Right lobe of liver (tissue), 6 donors: ENCODE measurements at places on chromosomes 16 and 17.

GRCh38 chr17:36730857-36731490 is 129.6 kb downstream of the MRM1 start:
- no peak overlapping the region for H3K27ac ChIP-seq
- H3K36me3 ChIP-seq, result no peaks in the 10 kb centered on the region

DNA sequence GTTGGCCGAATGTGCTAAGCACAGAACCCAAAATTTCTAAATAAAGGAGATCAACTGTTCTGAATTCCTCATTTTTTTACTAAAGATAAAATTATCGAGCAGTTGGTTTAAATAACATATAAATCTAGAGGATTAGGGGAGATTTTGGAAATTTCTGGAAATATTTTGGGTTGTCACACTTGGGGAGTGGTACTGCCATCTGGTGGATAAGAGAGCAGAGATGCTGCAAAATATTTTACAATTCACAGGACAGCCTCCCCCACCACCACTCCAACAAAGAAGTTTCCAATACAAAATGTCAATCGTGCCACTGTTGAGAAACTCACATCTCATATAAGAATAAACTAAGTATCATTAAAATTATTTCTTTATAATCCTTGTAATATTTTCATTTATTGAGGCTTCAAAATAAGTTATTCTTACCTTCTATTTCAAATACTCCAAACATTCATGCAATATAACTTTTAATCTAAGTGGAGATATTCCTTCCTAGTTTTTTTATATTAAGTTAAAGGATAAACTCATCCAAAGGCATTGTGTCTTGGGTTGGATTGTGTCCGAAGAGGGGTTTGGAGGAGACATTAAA is 17.0 kb upstream of the ABCA8 start:
- H3K27ac ChIP-seq, result peak overlapping the region; percentile 35
- no peaks in the 10 kb centered on the region for H3K4me1 ChIP-seq
- DNase-seq, result no peak
- H3K27me3 ChIP-seq, result no peaks in the 10 kb centered on the region

DNA sequence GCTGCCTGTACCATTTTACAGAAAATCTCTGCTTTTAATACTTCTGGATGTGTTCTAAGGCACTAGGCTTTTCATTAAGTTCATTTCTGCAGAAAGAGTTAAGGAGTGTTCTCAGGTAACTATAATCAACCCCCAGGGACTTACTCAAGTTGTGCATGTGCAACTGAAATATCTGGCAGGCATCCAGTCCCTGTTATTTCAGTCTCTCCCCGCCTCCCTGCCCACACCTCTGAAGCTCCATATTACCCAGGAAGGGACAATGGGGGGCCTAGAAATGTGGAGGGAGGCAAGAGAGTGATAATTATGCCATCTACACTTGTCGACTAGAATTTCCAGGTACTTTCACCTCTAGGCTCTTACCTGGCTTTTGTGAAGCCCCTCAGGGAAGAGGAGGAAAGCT is 432.2 kb downstream of the MAF start:
- no peak for DNase-seq
- no peak overlapping the region for H3K27ac ChIP-seq
- H3K4me3 ChIP-seq, result no peak overlapping the region
- H3K4me1 ChIP-seq, result no peaks in the 10 kb centered on the region
- H3K27me3 ChIP-seq, result no peaks in the 10 kb centered on the region

DNA sequence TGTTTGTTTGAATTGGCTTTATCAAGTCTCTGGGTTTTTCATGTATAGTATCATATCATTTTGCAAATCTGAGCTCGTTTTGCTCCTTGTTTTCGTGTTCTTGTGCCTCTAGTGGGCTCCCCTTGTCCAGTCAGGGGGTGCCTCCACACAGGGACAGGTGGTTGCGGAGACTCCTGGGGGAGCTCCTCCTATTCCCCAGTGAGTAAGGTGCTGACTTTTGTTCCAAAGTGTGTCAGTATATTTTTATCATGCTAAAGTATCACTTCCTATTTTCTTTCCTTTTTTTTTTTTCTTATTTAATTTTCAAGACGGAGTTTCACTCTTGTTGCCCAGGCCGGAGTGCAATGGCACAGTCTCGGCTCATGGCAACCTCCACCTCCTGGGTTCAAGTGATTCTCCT is 30.3 kb upstream of the IL17C start:
- no peak overlapping the region for H3K27ac ChIP-seq
- no peak overlapping the region for H3K4me3 ChIP-seq
- H3K36me3 ChIP-seq, result no peaks in the 10 kb centered on the region
- H3K27me3 ChIP-seq, result no peaks in the 10 kb centered on the region

DNA sequence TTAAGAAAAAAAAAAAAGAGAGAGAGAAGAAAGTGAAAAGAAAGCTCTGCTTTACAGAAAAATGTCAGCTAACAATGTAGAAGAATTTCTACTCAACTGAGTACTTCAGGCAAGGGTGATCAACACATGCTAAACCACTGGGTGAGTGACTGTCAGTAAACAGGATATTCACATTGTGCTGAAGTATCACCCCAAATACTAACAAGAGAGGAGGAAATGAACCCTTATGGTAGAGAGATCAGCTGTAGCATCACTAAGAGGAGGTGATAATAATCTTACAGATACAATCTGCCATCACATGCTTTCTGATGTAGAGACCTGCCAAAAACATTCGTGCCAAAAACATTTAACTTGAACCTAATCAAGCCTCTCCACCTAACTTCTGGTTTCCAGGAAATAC is 30.7 kb upstream of the ICAM2 start:
- H3K4me1 ChIP-seq, result no peaks in the 10 kb centered on the region
- DNase-seq, result no peak
- no peaks in the 10 kb centered on the region for H3K27me3 ChIP-seq
- no peak overlapping the region for H3K27ac ChIP-seq

DNA sequence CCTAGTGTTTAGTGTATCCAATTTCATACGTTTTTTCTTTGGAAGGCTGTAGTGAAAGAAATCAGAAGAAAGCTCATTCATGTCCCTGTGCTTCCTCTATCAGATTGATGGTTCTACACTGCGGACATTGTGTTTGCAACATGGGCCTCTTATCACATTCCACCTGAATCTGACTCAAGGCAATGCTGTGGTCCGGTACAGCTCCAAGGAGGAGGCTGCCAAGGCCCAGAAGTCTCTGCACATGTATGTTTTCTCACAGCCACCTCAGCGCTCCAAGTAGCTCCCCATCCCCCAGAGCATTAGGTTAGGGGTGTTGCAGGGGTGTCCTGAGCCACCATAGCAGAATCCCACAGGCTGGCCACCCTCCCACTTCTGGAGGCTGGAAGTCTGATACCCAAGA is 25.2 kb downstream of the TMC6 start:
- H3K27ac ChIP-seq, result no peak overlapping the region
- H3K4me3 ChIP-seq, result no peak overlapping the region
- no peaks in the 10 kb centered on the region for H3K4me1 ChIP-seq

DNA sequence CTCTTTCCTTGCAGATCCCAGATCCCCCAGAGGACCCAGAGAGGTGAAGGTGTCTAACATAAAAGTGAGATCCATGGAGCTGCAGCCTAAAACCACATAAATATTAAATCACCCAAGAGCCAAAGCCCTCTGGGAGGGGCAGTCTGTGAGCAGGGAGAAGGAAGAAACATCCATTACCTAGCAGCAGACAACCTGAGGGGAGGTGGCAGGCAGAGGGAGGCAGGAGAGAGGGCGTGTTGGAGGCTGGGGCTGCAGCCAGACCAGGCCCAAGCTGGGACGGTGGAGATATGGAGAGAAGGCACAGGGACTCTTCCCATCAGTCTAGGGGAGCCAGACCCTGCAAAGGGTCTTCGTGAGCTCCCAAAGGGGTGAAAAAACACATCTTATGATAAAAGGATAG is 101.1 kb downstream of the SHISA6 start:
- no peak overlapping the region for H3K4me3 ChIP-seq
- DNase-seq, result no peak
- no peaks in the 10 kb centered on the region for H3K27me3 ChIP-seq
- H3K36me3 ChIP-seq, result no peaks in the 10 kb centered on the region
- no peaks in the 10 kb centered on the region for H3K4me1 ChIP-seq
- H3K27ac ChIP-seq, result no peak overlapping the region

DNA sequence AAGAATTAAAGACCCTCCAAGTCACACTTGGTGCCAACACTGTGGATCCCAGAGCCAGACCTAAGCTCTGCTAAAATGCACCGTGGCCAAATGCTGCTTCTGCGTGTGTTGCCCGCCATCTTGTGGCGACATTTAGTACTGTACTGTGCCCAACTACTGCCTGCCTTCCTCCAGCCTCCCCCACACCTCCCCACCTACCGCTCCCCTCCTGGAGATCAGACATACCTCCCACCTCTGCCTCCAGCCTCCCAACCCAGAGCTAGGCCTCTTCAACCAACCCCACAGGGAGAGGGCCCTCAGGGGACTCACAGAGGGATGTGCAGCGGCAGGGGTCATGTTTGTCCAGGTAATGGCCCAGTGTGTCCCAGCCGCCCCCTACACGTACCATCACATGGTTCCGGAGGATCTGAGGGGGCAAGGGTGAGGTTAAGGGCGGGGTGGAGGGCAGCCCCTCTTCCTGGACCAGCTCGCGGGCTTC is 5.5 kb downstream of the GAS2L2 start:
- H3K36me3 ChIP-seq, result no peaks in the 10 kb centered on the region
- peaks cover 4% of the 10 kb centered on the region for H3K4me1 ChIP-seq
- no peaks in the 10 kb centered on the region for H3K27me3 ChIP-seq
- no peak overlapping the region for H3K27ac ChIP-seq

DNA sequence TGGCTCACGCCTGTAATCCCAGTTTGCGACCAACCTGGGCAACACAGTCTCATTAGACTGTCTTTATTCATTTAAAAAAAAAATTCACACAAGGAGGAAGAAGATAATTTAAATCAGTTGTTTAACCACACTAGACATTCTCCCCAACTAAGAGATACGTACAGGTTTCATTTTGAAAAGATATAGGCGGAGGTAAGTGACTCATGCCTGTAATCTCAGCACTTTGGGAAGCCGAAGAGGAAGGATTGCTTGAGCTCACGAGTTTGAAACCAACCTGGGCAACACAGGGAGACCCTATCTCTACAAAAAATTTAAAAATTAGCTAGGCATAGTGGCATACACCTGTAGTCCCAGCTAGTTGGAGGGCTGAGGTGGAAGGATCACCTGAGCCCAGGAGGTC is 5.3 kb downstream of the CMTM4 start:
- no peak overlapping the region for H3K27ac ChIP-seq
- no peaks in the 10 kb centered on the region for H3K36me3 ChIP-seq

- DNase-seq, result no peak
- H3K4me1 ChIP-seq, result no peaks in the 10 kb centered on the region
- no peak overlapping the region for H3K4me3 ChIP-seq
- H3K27ac ChIP-seq, result no peak overlapping the region
- no peaks in the 10 kb centered on the region for H3K27me3 ChIP-seq
Measured at GRCh38 chr16:85698935-85699558, 10.3 kb upstream of the GINS2 start.

- H3K27ac ChIP-seq, result no peak overlapping the region
- no peaks in the 10 kb centered on the region for H3K36me3 ChIP-seq
- DNase-seq, result no peak
- H3K4me3 ChIP-seq, result no peak overlapping the region
Measured at GRCh38 chr16:12082226-12082887, 105.8 kb downstream of the SNX29 start.

DNA sequence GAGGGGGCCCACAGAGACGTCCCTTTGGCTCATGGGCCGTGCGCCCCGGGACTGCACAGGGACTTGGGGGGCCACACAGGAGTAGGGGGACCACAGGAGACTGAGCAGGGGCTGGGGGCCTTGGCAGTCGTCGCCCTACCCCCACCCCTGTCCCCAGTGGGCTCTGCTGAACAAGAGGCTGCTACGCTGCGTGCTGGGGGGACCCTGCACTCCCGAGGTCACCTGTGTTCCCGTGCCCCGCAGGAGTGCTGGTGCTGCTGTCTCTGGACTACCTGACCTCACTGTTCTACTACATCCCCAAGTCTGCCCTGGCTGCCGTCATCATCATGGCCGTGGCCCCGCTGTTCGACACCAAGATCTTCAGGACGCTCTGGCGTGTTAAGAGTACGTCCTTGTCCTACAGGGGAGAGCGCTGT is 14.4 kb upstream of the RNF213 start:
- no peaks in the 10 kb centered on the region for H3K36me3 ChIP-seq
- no peak overlapping the region for H3K27ac ChIP-seq
- H3K4me1 ChIP-seq, result no peaks in the 10 kb centered on the region
- H3K4me3 ChIP-seq, result no peak overlapping the region
- no peak for DNase-seq

- no peak for DNase-seq
- no peaks in the 10 kb centered on the region for H3K27me3 ChIP-seq
- H3K4me3 ChIP-seq, result peak overlapping the region; percentile 90
- peaks cover 7% of the 10 kb centered on the region for H3K36me3 ChIP-seq
Measured at GRCh38 chr16:23452221-23452571, 793 bp downstream of the COG7 start.

DNA sequence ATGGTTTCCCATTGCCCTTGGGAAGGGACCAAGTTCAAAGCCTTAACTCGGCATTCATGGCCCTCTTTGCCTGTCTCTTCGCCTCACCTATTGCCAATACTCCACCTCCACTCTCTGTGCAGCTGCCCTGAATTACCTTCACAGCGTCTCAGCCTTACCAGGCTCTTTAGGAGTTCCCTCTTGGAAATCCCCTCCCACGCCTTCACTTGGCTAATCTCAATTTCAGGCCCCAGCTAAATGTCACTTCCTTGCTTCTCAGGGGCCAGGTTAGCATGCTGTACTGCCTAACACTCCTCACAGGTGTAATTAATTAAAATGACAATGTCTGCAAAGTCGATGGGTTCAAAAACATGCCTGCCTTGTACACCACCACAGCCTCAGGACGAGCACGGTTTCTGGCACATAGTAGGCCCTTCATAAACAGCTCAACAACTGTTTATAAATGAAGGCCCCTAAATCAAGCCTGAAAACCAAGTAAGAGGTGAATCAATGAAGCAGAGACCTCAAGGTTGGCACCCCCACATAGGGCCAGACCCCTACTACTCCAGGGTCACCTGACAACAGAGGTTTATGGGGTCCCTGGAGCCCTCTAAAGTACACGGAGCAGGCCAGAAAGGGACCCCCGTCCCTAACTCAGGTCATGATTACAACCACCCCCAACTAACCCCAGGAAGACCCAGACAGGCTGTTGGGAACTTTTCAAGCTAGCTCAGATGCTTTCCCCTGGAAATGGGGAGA is 11.2 kb upstream of the EEF2K start:
- DNase-seq, result no peak
- H3K27ac ChIP-seq, result peak overlapping the region; percentile 76
- H3K36me3 ChIP-seq, result no peaks in the 10 kb centered on the region
- H3K4me3 ChIP-seq, result no peak overlapping the region
- peaks cover 7% of the 10 kb centered on the region for H3K4me1 ChIP-seq
- H3K27me3 ChIP-seq, result no peaks in the 10 kb centered on the region

DNA sequence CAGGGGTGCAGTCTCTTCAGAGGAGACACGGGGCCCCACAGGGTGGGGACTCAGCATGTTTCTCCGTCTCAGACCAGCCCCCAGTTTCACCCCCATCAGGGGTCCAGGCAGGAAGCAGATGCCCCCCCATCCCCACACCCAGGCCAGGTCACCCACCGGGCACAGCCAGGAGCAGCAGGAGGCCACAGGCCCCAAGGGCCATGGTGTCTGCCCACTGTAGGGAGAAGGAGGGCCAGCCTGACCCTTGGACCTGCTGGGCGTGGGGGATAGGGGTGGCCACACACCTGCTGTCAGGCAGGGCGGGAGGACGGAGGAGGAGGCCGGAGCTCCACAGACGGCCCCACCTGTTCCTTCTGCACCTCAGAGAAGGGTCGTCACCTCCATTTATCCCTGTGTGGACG is at the start of gene TPSG1:
TSS of gene TPSG1 (minus strand) at position 218 of the 401 bp plus-strand sequence. CDS start at position 202, 16 bp downstream.
- DNase-seq, result no peak
- no peaks in the 10 kb centered on the region for H3K4me1 ChIP-seq
- H3K27me3 ChIP-seq, result no peaks in the 10 kb centered on the region
- no peak within 1 kb of the TSS for H3K27ac ChIP-seq
- no peak within 1 kb of the TSS for H3K4me3 ChIP-seq
